ENCODE measurements at places on chromosomes 2 and 18. TPM values are rescaled to one million over a fixed set of nuclear protein-coding genes. Genes with fewer than 3 reads are reported as not detected.

The STK25 gene
- 151 TPM for total RNA-seq

The FBXO41 gene
- total RNA-seq, result 25.7 TPM

DNA sequence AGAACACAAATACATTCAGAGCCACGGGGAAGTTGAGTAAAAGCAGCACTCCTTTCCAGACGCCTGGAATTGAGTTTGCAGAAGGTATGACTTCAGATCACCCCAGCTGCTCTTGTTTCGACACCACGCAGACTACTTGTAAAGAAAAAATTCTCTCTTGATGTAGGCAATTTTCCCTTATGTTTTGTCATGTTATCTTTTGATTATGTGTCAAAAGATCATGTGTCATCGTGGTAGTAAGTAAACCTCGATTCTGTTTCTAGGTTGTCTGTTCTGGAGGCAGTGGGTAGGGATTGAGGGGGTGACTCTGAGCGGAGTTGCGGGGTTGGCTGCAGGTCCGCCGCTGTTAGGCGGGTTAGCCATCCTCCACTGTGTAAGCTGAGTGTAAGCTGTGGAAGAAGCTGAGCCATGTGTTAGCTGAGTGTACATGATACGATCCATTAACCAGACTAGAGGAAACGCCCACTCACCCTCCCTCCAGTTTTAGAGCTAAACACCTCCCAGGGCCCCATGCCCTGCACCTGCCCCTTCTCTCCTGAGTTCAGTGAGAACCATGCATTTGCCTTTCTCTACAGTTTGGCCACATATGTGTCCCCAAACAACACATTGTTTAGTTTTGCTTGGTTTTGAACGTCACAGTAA, 181.8 kb downstream of the SNTG2 start:
- DNase-seq, result no peak
- no peaks in the 10 kb centered on the region for H3K36me3 ChIP-seq
- no peak overlapping the region for H3K27ac ChIP-seq
- H3K27me3 ChIP-seq, result peaks cover 4% of the 10 kb centered on the region
- H3K4me1 ChIP-seq, result peaks cover 11% of the 10 kb centered on the region

- H3K27ac ChIP-seq, result no peak overlapping the region
- H3K4me3 ChIP-seq, result no peak overlapping the region
- H3K4me1 ChIP-seq, result no peaks in the 10 kb centered on the region
- no peaks in the 10 kb centered on the region for H3K36me3 ChIP-seq
- DNase-seq, result no peak
- H3K27me3 ChIP-seq, result no peaks in the 10 kb centered on the region
Observed at GRCh38 chr2:201532686-201533304, 81.3 kb downstream of the STRADB start.

The UGT1A1 gene
- total RNA-seq, result not detected
